ENCODE measurements at places on chromosomes 13 and 19. TPM values are rescaled to one million over a fixed set of nuclear protein-coding genes. Genes with fewer than 3 reads are reported as not detected.

GRCh38 chr19:6161271-6161850 is 25.9 kb downstream of the ACSBG2 start:
- DNase-seq, result no peak

Gene EFNB2
- total RNA-seq, result 46.1 TPM

Gene PRODH2
- not detected for total RNA-seq

GRCh38 chr13:58018020-58018419 is 386.5 kb downstream of the PCDH17 start:
- DNase-seq, result no peak

DNA sequence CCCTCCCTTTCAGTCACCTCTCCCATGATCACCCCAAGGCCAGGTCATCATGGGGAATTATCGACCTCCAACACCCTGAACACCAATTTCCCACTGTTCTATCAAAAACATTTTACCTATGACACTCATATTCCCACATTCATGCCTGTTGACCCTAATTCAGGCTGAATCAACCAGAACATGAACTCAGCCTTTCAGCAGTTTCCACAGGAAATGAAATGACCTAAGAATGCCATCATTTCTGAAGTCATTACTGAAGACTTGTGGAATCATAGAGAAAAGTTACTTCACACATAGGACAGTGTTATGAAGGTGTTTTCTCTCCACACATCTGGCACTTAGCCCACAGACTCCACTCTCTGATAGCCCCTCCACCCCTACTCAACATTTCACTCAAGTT is 29.9 kb upstream of the FAM124A start:
- DNase-seq, result no peak

GRCh38 chr19:8491574-8491973 is 10.9 kb downstream of the PRAM1 start:
- DNase-seq, result no peak

Gene HRC
- 6.7 TPM for total RNA-seq

DNA sequence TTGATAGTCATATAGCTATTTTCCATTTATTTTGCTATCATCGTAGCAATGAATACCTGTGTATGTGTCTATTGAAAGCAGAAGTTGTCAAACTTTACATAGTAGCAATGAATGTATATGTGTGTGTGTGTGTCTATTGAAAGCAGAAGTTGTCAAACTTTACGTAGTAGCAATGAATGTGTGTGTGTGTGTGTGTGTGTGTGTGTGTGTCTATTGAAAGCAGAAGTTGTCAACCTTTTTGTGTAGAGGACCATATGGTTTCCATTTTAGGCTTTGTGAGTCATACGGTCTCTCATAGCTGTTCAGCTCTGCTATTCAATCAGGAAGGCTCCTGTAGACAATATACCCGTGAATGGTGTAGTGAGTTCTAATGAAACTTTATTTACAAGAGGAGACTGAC is 20.8 kb downstream of the NLRP4 start:
- no peak for DNase-seq

DNA sequence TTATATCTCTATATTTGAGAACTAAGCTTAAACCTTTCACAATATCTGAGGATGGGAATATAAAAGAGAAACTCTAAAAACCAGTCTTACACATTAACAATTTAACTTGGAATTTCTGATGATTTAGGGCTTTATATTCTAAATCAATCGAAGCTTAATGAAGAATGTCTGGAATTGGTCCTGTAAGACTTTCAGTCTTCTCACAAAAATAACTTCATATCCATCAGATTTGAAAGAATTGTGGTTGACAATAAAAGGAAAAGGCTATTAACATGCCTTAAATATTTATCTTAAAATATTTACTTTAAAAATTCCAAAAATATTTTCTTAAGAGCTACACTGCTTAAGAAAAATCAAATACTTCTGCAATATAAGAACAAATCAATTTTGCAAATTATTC is 27.3 kb downstream of the MYCBP2 start:
- DNase-seq, result no peak

DNA sequence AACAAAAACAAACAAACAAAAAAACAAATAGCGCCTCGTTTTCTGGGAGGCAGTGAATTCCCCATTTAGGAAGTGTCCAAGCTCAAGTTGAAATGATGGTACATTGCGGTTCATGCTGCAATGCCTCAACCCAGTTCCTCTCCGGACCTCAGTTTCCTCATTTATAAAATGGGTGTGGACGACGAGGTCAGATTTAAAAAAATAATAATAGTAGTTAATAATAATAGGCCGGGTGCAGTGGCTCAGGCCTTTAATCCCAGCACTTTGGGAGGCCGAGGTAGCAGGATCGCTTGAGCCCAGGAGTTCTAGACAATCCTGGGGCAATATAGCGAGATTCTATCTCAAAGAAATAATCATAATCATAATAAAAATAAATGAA is 15.5 kb upstream of the ERCC1 start:
- DNase-seq, result no peak
